Breast epithelium (tissue), 4 donors: ENCODE measurements at places on chromosomes 4 and X. TPM values are rescaled to one million over a fixed set of nuclear protein-coding genes. Genes with fewer than 3 reads are reported as not detected.

- DNase-seq, result no peak
These were observed 398.0 kb downstream of the MAGEB5 start for GRCh38 chrX:26613956-26614355.

DNA sequence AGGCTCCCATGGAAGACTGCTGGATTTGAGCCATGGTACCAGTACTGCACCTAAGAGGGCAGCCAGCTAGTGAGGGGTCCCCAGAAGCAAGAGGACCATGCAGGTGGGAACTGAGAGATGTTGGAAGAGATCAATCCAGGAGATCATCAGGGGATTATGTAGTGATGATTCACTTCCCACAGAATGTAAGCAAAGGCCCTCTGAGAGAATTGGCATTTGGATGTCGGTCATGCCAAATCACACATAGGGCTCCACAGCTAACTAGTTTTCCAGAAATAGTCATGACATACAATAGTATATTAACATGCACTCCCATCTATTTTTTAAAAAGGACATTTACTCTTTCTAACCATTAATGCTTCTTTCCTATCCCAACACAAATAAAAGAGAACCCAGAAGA is 112.5 kb downstream of the RASGEF1B start:
- DNase-seq, result no peak

- no peak for DNase-seq
These were observed 710.4 kb upstream of the PABPC4L start for GRCh38 chr4:134911941-134912340.

GRCh38 chr4:186265683-186266652 is at the start of gene F11:
TSS of gene F11 (plus strand) at chr4:186266189. CDS start at chr4:186267137, 948 bp downstream.
- no peak for DNase-seq

- DNase-seq, result no peak
These were observed 70.6 kb downstream of the ARFIP1 start for GRCh38 chr4:152850377-152850776.

DNA sequence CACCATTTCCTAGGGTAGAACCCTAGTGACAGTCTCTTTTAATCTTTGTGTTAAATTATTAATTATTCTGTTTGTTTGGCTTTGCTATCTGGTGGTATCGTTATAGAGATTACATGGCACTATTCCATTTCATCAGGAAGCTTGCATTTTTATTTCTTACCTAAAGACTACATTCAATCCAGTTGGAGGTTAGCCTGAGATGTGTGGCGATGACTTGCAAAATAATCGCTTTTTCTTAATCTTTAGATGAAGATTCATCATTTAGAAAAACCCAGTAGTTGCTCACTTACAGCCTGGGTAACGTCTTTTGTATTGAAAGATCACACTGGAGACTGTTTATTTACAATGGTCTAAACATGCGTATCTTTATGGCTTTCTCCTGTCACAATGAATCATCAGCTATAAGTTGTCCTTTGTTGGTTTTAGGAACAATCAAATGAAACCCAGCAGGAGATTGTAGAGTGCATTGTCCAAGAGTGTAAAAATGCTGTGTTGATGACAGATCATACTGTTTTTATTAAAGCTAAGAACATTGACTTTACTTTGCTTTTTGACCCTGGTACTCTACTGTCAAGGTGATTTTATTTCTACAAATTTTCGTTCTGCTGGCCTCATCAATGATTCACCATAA is 281.7 kb upstream of the PITX2 start:
- no peak for DNase-seq

- DNase-seq, result no peak
These were observed 18.0 kb downstream of the SUV39H1 start for GRCh38 chrX:48714573-48714972.

DNA sequence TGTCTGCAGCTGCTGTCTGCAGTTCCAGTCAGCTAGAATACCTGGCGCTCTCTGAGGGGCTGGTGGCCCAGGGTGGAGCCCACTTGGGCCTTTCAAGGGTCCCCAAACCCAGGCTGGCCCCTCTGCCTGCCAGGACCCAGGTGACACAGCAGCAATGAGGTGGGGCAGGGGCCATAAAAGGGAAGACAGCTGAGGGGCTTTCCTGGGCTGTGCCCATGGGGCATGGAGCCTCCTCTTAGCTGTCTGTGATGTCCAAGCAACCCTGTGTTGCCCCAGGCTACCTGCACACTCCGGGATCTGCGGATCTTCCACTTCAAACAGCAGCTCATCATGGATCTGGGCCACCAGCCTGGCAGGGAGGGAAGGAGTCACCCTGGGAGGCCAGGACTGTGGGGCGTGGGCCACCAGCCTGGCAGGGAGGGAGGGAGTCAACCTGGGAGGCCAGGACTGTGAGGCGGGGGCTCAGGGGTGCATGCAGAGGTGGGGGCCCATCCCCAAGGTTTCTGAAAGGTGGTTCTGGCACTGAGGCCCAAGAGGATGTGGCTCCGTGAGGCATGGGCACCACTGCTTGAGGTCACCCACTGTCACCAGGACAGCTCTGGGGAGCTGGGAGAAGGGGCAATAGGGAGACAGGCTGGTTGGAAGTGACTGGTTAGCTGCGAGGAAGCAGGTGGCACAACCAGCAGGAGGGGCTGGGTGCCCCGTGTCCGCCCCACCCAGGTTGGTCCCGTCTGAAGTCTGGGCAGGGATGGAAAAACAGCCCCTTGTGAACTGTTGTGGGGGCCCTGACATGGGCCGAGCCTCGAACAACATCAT is 16.3 kb downstream of the NAT8L start:
- peak; percentile 9 for DNase-seq

DNA sequence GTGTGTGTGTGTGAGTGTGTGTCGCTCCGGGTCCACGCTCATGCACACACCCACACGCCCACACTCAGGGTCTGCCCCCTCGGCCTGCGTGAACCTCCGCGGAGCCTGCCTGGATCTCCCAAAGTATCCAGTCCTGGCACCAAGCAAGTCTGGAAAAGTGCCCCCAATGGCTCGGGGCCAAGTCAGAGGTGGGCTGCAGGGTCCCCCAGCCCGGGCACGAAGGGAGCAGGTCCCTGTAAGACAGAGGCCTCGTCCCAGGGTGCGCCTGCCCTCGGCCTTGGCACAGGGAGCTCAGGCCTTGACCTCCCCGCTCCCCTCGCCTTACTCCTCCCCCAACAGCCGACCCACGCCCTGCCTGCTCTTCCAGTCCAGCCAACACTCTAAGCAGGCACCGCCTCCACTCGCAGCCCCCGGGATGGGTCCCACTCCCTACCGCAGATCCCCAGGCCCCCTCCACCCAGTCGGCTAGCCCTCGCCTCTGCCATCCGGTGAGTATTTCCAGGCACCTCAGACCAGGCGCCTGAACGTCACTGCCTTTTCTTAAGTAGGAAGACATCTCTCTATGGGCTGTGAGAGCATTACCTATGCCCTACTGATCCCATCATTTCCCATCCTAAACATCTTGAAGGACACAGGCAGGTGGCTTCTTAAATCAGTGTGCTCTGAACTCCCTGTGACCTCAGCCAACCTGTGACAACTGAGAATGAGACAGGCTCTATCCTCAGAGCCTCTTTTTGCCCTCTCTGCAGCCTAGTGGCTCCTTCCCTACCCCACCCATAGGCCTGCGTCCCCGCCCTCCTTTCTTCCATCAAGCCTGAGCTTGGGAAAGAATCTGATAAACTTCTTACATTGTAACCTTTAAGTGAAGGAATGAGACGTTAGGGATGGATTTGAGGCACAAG is 704 bp downstream of the FAM114A1 start:
- no peak for DNase-seq

DNA sequence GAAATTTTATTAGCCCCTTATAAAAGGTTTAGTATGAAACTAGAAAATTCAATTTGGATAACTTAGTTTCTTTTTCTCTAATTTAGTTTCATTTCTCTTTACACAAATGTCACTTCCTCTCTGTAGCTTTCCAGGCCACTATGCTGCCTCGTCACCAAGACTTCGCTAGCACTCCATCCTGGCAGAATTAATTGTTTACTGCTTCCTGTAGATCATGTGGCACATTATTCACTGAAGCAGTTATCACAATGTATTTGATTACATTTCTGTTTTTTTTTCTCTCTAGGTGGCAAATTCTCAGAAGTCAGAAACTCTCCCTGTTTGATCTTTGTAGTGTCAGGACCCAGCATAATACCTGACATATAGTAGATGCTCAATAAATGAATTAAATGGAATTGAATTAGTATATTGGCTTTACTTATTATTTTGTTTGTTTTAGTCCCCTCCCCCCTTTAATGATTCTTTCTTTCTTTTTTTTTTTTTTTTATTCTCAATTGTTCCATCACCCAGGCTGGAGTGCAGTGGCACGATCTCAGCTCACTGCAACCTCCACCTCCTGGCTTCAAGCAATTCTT is 9.3 kb upstream of the SAT1 start:
- DNase-seq, result no peak

- DNase-seq, result no peak
These were observed 219.2 kb downstream of the MAML3 start for GRCh38 chr4:139934708-139935195.

DNA sequence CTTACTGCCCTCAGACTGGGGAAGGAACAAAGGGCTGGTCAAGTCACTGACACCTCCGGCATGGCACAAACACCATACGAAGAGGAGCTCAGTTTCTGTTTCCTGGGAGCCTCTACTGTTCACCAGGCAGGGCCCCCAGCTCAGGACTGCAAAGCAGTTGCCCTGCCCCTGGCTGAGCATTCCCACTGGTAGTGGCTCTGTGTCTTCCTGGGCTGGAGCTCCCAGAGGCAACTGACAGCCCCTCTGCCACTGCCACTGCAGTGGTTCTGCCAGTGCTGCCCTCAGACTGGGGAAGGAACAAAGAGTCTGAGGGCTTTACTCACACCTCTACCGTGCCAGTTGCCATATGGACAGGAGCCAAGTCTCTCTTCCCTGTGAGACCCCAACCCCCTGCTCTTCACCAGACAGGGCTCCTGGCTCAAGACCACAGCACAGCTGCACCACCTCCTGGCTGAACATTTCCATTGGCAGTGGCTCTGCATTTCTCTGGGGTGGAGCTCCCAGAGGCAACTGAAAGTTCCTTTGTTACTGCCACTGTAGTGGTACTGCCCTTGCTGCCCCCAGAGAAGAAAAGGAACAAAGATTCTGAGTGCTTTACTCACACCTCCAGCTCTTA is 67.9 kb downstream of the SMARCA5 start:
- DNase-seq, result no peak

DNA sequence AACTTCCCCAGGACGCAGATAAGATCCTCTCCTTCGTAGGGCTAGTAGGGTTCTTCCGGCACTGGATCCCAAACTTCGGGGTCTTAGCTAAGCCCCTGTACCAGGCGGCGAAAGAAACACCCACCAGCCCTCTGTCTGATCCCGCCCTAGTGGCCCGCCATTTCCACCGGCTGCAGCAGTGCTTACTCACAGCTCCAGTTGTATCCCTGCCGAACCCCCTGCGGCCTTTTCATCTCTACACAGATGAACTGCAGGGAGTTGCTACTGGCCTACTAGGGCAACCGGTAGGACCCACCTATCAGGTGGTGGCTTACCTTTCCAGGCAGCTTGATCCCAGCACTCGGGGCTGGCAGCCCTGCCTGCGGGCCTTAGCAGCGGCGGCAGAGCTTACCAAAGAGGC is 961.2 kb downstream of the RPA4 start:
- DNase-seq, result no peak

DNA sequence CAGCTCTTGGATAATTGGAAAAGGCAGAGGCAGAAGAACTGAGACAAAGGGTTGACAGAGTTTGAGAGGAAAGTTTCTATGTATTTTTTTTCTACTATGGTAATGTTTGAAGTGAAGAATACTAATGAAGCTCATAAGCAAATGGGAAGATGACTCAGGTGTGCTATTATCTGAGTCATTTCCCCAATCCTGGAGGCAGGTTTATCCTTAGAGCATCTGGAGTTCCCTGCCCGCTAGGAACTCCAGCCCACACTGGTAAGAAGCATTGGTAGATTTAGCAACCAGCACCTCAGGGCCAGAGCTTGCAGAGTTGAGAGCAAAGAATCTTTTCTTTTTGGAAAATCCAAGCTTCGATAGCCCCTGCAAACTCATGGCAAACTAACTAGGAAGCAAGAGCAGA is 55.2 kb downstream of the DOCK11 start:
- DNase-seq, result no peak

DNA sequence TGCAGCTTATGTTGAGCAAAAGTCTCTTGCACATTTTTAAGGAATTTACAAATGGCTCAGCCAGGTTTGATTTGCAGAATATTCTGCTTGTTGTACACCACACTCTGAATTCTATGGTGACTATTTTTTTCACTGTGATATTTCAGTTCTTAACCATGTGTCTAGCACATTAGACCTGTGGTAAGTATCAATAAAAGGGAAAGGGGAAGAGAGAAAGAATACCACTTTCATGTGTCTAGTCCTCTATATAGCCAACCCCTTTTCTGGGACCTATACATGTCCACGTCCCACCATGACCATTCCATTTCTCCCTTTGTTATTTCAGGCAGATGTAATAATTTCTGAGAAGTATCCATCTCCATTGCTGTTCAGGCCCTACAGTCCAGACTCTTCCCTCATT is 121.3 kb upstream of the PNPLA4 start:
- no peak for DNase-seq

- no peak for DNase-seq
These were observed 88.6 kb downstream of the HPRT1 start for GRCh38 chrX:134548257-134549201.

- DNase-seq, result peak; percentile 17
These were observed 677 bp downstream of the PTPN13 start for GRCh38 chr4:86594559-86595425.

DNA sequence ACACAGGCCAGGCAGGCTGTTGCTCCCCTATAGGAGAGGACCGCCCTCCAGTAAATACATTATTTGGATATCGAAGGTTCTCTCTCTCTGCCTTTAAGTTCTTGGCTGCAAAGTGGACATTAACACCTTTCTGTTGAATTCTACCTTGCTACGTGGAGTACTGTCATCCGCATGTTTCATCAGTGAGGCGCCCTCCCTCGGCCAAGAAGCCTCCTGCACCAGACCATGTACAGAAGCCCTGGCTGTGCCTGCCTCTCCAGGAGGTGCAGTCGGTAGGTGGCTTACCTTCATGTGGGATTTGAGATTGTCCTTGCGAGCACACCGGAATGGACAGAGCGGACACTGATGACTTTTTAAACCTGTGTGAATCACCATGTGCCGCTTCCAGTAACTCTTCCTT is 46.7 kb downstream of the ZNF827 start:
- no peak for DNase-seq

FGF2 gene
- total RNA-seq, result 33.0 TPM

MMAA gene
- 5.6 TPM for total RNA-seq

RHOXF2B gene
- not detected for total RNA-seq

SORCS2 gene
- total RNA-seq, result 1.3 TPM

TMEM47 gene
- 47.9 TPM for total RNA-seq

ARHGAP24 gene
- total RNA-seq, result 20.6 TPM
